G401 (cell line): ENCODE measurements at places on chromosomes 4 and X. TPM values are rescaled to one million over a fixed set of nuclear protein-coding genes. Genes with fewer than 3 reads are reported as not detected.

GRCh38 chr4:6183740-6184139 lies 16.6 kb downstream of the JAKMIP1 start:
- no peak for DNase-seq

CFAP99 gene
- 1.5 TPM in 1 of 2 replicates, not detected in the other for total RNA-seq

GRCh38 chr4:153489856-153490558 lies 23.8 kb downstream of the TMEM131L start:
- DNase-seq = no peak

GRCh38 chr4:119135721-119136121 lies at the start of gene MYOZ2:
Gene MYOZ2 (plus strand): TSS chr4:119135832. CDS start chr4:119136526, 694 bp downstream.
- no peak for DNase-seq

DNA sequence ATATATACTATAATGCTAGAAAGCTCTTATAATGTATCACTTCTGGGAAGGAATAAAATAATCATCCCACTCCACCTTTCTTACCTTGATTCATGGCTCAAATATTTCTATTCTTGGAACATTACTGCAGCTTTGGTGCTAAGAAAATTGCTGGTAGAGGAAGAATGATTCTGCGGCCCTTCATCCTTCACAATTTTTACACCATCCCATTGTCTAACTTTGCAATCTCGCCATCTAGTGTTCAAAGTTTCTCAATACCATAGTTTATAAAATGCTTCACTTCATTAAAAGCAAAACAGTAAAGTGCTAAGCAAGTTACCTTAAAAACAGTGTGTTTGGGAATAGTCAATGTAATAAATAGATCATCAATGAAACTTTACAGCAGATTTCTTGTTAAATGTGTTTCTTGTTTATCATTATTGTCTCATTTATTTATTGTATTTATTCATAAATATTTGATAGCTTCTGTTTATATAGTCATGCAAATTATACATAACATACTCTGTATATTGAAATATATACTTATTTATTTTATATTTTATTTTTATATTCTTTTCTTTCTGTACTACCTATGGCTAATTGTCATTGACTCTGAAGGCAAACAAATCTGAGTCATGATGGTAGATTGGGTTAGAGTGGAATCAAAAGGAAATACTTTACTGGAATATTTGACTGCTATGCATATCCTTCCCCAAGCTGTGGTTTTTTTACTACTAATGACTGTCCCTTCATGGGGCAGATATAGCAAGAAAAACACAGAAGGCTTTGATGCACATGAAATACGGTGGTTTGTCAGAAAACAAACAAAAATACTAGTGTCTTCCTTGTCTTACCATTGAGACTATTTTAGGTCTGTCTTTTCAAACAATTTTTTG lies 390.7 kb downstream of the MAPK10 start:
- peak; percentile 49 for DNase-seq

DNA sequence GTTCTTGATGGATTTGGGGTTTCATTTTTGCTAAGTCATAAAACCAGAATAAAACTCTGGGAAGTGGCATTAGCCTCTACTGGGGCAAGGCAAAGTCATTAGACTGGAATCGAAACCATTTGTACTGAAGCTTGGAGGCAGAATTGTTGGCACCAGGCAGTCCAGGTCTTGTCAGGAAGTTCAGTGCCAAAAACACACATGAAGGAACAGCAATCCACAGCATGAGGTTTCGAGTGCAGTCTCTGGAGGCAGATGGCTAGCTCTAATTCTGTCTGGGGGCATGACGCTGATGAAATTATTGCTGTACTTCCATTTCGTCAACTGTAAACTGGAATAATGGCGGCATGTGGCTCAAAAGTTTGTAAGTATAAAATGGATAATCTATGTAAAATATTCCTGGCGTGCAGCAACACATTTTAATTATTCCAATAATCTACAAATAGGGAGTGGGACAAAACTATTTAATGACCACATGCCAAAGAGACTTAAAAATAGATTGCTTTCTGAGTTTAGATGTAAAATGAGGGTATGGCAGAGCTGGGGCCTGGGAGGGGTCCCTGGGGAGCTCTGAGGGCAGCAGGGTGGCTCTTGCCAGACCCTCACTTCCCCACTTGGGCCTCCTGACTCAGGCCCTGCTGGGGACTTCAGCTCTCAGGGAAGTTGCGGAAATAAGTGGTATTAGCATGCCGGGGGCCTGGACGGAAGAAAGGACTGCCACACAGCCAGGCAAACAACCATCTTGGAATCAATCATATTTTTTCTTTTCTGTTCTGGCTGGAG lies 18.8 kb upstream of the CENPU start:
- DNase-seq = peak; percentile 76

CXCR3 gene
- not detected in 2 replicates for total RNA-seq

RAB9B gene
- total RNA-seq = not detected in 2 replicates

- DNase-seq = no peak
Measured at GRCh38 chr4:39032218-39033085, at the start of gene TMEM156. Gene TMEM156 (minus strand): TSS chr4:39032409. CDS start chr4:39032313, 96 bp downstream.

DNA sequence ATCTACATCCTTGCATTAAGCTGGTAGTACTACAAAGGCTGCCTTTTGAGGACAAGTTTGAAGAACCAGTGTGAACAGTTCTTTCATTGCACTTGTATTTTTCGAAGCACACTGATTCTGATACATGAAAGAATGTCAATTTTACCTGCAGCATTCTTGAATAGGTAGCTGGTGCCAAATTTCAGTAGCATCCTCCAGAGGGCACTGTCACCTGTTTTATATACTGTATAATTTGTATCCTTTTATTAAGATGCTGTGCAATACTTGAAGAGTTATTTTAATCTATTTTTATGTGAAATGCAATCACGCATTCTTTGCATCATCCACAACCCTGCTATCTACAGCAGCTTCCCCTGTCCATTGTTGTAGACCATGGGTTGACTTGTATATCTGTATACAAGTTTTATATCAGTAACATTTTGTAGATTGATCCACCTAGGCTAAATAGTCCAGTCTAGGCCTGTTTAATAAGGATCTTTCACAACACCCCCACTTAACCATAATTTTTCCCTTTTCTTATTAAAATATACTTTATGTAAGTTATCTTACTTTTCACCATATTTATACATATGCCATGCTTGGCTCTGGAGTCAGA lies 325.7 kb downstream of the PCDH7 start:
- peak; percentile 7 for DNase-seq

- no peak for DNase-seq
Measured at GRCh38 chrX:46559062-46559461, 13.8 kb upstream of the ZNF674 start.

DNA sequence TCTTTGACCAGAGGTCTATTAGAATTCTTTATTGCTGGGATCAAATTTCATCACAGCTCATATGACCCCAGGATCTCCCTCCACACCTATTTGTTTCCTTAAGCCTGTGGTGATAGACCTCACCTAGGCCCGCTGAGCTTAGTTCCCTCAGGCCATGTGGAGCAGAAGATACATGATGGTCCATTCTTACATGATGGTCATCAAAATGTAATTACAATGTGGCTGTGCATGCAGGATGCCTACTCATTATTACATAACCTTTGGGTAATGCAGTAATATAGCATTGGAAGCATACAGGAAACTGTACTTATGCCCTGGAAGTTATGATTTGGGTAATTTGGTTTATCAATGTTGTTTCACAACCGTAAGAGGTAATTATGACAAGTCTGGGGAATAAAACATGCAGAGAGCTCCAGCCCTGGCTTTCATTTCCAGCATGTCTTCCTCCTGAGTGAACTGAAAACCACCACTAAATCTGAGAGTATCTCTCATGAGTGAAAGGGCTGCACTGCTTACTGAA lies 67.0 kb upstream of the AGA start:
- no peak for DNase-seq

DNA sequence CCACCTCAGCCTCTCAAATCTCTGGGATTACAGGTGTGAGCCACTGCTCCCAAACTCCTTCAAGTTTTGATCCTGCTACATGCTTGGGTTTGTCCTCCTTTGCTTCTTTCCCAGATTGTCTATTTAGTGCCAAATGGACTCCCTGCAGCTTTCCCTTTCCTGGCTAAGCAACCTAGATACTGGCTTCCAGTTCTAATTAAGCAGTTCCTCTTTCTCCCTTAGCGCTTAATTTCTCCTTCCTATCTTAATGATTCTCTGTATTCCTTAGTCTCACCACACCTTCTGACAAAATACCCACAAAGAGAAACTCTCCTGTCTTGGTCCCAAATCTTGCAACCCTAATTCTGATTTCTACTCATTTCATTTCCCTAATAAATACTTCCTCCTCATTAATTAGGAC lies 7.8 kb downstream of the RXFP1 start:
- DNase-seq = no peak

- DNase-seq = no peak
Measured at GRCh38 chrX:49122499-49122898, 1.0 kb downstream of the GPKOW start.

DNA sequence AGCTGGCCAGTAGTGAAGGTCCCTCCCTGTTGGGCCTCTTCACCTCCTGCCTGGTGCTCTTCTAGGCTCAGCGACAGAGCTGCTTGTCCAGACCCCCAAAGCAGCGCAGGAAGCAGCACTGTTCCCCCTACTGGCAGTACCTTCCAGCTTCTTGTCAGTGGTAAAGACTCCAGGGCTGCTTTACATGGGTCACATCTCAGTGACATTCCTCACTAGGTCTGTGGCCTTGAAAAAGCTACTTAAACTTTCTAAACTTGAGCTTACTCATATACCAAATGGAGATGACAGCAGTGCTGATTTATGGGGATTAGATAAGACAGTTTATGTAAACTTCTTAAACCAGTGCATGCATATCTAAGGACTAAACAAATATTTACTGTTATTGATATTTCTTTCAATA lies 117.3 kb downstream of the FAT4 start:
- peak; percentile 1 for DNase-seq

GRCh38 chrX:54921427-54922021 lies 900 bp downstream of the TRO start:
- DNase-seq = peak; percentile 75

DNA sequence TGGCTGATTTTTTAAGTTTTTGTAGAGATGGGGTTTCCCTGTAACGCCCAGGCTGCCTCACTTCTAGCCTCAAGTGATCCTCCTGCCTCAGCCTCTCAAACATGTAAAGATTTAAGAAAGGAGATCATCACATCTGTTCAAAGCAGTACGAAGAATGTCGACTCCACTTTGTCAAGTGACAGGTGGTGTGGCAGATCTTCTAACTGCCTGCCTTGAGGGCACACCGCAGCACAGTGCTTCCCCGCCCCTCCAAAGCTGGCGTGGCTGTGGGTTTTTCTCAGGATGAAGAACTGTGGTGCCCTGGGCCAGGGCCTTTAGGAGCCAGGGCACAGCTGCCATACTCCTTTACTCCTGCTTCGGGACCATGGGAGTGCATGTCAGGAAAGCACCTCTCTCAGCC lies 43.3 kb upstream of the MTNR1A start:
- no peak for DNase-seq

DNA sequence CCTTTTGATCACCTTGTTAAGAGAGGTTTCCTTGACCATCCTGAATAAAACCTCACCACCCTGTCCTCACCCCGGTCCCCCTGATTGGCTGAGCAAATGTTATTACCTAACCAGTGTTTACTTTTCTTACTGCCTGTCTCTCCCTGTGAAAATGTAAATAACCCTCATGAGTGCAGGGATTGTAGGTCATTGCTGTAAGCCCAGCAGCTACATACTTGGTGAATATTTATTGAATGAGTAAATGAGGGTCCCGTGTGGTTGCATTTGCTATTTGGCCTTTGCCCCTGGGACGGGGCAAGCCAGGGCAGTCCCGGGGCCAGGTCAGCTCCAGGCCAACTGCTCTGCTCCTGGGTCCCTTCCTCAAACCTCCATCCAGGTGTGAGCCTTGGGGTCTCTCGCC lies 55.5 kb upstream of the CLCN4 start:
- DNase-seq = no peak

GDPD2 gene
- total RNA-seq = 0.54 TPM in 1 of 2 replicates, not detected in the other

DNA sequence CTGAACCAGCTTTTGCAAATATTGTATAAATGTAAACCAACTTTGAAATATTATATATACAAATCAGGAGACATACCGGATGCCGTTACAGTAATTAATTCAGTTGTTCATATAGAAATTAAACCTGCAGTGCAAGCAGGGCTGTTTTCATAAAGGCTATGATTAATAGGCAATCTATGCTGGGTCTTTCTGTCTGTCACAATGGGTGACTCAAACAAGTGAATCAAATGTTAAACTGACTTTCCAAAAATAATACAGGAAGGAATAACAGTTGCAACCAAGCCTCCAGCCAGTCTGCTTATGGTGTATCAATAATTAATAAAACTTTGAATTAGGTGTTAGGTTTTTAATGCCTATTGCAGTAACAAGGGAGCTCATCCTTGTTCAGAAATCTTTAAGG lies 43.9 kb downstream of the GABRB1 start:
- DNase-seq = no peak

- DNase-seq = no peak
Measured at GRCh38 chrX:151970027-151970426, 4.4 kb downstream of the GABRE start.

VSIG4 gene
- total RNA-seq = not detected in 2 replicates

GRCh38 chr4:108029731-108030130 lies 40.0 kb downstream of the HADH start:
- no peak for DNase-seq

DNA sequence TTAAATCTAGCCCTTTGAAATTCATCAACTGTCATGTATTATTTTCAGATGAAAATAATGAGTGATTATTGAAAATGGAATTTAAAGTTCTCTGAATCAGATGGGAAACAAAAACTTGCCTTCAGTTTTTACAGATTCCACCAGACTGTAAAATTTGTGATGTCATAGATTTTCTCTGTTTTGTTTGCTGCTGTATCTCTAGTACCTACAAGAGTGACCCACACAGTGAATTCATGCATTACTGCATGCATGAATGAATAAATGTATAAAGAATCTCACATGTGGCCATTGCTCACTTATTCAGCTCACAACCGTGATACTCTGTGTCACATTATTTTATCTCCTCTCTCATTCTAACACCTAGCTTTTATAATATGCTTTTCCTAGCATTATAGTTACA lies 532.2 kb upstream of the AGA start:
- DNase-seq = no peak

PAK3 gene
- 0.44 TPM in 1 of 2 replicates, not detected in the other for total RNA-seq

- peak; percentile 78 for DNase-seq
Measured at GRCh38 chr4:101791182-101791558, 640 bp downstream of the BANK1 start.

- no peak for DNase-seq
Measured at GRCh38 chrX:136829413-136829812, 48.7 kb upstream of the ARHGEF6 start.

IQSEC2 gene
- 16.0 and 18.4 TPM in 2 replicates for total RNA-seq

GRCh38 chrX:153778684-153779101 lies 2.1 kb upstream of the SRPK3 start:
- DNase-seq = no peak

PABPC1L2B gene
- not detected in 2 replicates for total RNA-seq

DNA sequence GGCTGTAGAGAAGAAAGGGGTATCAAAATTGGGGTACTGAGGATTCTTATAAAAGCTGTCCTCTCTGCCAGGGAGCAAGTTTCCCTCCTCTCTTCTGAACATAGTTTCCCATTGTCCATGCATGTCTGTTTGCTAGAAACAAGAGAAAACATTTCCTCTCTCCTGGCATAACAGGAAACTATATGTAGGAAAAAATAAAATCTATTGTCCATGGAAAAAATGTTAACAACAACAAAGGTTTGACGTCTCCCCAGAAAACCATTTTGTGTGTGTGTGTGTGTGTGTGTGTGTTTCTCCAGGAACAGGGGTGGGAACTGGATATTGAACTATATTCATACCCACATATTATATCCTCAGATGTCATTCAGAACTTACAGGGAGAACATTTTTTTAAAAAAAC lies 107.2 kb downstream of the GASK1B start:
- no peak for DNase-seq

GRCh38 chr4:183503497-183504063 lies 1.3 kb upstream of the ING2 start:
- DNase-seq = peak; percentile 59

CLNK gene
- not detected in 2 replicates for total RNA-seq
